Kasumi-1 (cell line): ENCODE measurements at places on chromosomes 3 and 15.

DNA sequence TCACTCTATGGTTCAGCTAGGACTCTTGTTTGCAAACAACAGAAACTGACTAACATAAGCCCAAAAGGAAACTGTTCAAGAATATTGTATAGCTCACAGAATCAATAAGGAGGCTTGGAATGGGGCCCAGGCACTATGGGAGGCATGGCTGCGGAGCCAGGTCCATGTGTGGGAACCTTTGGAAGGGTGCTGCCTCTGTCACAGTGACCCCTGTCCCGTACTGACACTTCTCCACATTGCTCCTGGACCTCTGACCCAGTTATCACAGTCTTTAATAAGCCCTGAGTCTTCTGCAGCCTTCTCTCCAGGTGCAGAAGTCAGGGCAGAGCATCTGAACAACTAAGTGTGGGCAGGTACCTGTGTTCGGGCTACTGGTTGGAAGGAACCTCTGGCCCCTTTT lies 121.8 kb downstream of the ITPR1 start:
- DNase-seq = no peak

GRCh38 chr3:59438492-59438891 lies 388.7 kb upstream of the CFAP20DC start:
- no peak for DNase-seq

- peak; percentile 3 for DNase-seq
Measured at GRCh38 chr3:154795582-154795981, 284.5 kb upstream of the MME start.

DNA sequence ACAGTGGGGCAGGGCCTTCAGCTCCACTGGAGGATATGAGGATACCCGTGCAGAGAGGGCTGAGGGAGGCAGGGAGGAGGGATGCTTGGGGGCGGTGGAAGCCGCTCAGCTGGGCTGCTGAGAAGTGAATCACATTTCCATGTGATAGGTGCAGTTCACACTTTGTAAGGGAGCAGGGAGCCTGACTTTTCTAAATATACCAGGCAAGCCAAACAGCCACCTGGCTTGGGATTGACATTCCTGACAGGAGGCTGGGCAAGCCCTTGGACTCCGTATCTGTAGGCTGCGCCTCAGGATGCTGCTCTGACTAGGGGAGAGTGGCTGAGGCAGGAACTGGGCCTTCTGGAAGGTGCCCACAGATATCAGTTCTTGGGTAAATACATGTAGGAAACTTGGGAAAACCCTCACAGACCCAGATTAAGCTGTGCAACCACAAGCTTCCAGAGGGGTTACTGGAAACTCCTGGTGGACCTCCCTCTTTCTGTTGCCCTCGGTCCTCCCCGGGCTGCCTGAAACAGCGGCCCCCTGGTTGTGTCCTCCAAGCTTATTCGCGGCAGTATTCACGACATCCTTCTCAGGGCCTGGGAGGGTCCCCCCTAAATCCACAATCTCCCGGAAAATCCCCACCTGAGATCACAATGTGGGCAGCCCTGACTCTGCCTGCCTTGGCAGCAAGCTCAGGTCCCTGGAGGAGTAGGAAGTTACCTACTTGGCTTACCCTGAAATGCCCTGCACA lies 33.0 kb upstream of the ADCY5 start:
- DNase-seq = no peak

DNA sequence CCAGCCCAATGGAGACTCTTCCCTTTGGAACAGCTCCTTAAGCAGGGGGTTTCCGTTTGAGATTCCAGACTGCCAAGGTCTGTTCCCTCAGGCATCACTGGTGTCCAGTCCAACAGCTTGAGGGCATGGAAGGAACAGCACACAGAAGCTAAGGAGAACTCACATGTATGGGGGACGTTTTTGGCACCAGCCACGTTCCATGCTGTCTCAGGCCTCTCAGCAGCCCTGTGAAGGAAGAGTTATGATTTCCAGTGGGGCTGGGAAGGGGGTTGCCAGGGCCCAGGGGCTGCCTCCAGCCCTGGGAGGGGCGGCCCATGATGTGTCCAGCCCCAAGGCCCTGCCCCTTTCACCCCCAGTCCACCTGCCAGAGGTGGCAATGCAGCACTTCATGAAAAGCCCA lies 7.5 kb upstream of the RHO start:
- no peak for DNase-seq

DNA sequence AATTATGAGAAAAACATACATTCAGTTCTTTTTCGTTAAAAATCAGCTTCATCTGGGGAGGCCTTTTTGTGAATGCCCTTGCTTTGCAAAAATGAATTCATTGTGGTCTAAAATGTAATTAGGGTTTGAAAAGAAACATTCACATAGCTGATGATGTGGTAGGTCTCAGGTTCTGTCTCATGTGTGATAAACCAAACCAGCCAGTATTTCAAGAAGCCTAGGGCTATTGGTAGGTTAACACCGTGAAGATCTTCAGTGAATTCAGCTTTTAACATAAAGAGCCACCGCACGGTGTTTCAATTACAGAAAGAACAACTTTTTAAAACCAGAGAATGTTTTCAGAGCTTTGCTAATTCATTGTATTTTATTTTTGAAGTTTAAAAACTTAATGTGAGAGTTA lies 41.9 kb downstream of the CTNNB1 start:
- DNase-seq = no peak

- no peak for DNase-seq
Measured at GRCh38 chr15:91318516-91318915, 218.5 kb downstream of the SV2B start.

- DNase-seq = no peak
Measured at GRCh38 chr3:121436074-121436473, 109.7 kb downstream of the POLQ start.

DNA sequence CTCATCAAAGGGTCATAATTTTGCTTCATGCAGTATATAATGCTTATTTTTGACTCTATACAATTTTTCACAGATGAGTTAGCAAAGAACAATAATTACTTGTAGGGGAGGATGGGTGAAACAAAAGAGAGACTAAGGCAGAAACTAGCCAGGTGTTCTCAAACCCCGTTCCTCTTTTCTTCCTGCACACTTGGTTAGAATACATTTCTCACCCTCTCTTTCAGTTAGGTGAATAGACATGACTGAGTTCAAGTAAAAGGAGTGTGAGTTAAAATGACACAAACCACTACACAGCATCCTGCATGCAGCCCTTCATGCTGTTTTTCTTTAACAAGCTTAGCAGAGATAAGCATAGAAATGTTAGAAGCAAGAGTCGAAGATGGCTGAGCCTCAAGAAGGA lies 922.2 kb downstream of the TBL1XR1 start:
- DNase-seq = no peak

DNA sequence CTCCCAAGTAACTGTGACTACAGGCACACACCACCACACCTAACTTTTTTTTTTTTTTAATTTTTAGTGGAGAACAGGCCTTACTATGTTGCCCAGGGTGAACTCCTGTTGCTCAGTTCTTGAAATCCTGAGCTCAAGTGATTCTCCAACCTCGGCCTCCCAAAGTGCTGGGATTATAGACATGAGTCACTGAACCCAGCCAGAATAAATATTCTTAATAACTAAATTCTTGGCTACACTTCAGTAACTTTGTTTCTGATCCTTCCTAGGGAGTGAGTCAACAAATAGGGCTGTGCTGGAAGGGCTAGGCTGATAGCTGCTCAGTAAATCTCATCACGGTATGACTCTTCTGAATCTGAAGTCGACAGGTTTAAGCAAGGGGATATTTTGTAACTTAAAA lies 56.6 kb downstream of the P3H2 start:
- DNase-seq = no peak

DNA sequence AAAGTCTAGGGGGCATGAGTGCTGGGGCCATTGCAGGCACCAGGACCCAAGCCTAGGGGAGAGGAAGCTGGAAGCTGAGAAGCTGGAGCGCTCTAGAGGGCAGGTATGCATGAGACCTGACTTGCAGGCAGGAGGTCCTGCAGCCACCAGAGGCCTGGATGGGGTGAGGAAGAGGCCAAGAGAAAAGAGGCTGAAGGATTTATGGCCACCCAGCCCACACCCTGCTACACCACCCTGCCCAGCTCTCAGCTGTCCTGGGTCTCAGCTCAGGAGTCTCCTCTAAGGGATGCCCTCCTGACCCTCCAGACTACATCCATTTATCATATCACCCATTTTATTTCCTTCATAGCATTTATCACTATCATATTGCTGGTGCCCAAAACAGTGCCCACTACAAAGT lies 36.5 kb downstream of the RPN1 start:
- no peak for DNase-seq

DNA sequence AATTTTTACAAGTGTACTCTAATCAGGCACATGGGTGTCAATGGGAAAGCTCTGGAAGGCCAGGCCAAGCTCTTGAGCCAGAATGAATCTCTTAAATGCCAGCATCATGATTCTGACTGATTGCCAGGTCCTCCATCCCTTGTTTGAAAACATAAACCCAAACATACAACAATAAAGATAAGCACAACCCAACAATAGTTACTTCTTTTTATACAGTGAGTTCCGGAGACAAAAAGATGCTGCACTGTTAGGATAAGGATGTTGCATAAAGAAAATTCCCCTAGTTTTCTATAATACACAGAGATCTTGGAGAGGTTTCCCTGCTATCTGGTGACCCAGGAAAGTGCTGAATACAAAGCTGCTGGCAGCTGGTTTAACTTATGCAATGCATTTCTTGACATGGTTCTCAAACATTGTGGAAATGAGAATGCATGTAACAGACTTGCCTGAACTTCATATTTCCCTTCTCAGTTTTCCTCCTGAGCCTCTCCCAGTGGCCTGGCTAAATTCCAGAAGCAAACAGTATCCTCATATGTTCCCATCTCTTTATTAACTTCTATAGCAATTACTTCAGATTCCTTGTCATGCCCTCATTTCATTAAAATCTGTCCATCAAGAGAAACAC lies 180.1 kb upstream of the PRICKLE2 start:
- DNase-seq = no peak

- DNase-seq = peak; percentile 37
Measured at GRCh38 chr3:127652246-127652995, 20.3 kb upstream of the ABTB1 start.

GRCh38 chr3:77601823-77602415 lies 562.0 kb downstream of the ROBO2 start:
- no peak for DNase-seq

- DNase-seq = no peak
Measured at GRCh38 chr3:198019115-198019514, 59.1 kb downstream of the LMLN start.

DNA sequence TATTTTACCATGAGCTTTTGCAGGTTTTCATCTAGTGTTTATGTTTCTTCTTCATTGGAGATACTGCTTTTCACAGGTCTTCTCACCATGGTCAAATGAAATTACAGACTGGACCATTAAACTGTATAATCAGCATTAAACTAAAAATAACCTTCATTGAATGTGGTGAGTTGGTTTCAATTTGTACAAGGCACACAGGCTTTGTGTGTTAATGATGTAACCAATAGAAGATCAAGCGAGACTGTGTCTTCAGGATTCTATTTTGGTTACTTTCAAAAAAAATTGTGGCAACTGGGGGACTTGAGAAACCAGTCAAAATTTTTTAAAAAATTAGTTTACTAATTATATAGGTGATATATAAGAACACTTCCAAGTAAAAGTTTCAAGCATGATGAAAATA lies 54.3 kb upstream of the GCSAM start:
- no peak for DNase-seq

GRCh38 chr15:60370869-60371136 lies 27.0 kb downstream of the ANXA2 start:
- DNase-seq = no peak

DNA sequence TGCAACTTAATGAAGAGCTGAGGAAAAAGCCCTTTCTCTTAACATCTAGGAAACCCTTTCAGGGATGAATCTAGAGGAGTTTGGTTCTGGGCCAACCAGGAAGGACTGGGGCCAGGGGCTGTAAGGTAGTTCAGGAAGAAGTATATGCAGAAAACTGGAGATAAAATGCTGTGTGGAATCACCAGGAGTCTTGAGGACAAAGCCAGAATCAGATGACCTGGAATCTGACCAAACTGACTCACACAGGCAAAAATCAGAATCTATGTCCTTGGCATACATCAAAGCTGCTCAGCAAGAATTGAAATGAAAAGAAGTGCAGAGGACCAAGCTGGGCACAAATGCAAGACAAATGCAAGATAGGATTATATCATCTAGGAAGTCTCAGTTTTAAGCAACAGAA lies 59.4 kb upstream of the ATP2C1 start:
- DNase-seq = no peak

- DNase-seq = no peak
Measured at GRCh38 chr3:66270288-66270687, 49.5 kb downstream of the SLC25A26 start.

- no peak for DNase-seq
Measured at GRCh38 chr3:174810254-174810653, 48.9 kb upstream of the NAALADL2 start.

GRCh38 chr3:94524102-94524919 lies 461.4 kb downstream of the NSUN3 start:
- DNase-seq = no peak

- DNase-seq = no peak
Measured at GRCh38 chr3:45756055-45756454, 40.3 kb downstream of the SLC6A20 start.

- no peak for DNase-seq
Measured at GRCh38 chr3:186708983-186709679, 8.0 kb upstream of the KNG1 start.

GRCh38 chr15:57102858-57103257 lies 184.4 kb downstream of the TCF12 start:
- no peak for DNase-seq

GRCh38 chr3:138188013-138188730 lies 1.1 kb downstream of the ARMC8 start:
- peak; percentile 35 for DNase-seq

DNA sequence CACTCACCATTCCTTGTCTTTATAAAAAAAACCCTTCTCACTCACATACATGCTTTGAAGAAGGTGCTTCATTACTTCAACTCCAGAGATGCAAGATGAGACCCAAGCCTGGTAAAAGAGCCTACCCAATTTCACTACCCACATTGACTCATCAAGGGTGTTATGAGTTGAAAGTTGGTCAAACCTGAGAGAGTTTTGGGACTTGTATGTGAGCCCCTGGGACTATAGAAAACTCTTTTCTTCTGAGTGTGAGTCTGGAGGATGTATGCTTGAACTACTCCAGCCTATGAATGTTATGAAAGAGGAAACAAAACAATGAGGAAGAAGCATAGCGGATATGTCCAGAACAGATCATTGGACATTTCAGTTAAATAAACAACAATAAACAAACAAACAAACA lies 106.5 kb upstream of the SATB1 start:
- no peak for DNase-seq

DNA sequence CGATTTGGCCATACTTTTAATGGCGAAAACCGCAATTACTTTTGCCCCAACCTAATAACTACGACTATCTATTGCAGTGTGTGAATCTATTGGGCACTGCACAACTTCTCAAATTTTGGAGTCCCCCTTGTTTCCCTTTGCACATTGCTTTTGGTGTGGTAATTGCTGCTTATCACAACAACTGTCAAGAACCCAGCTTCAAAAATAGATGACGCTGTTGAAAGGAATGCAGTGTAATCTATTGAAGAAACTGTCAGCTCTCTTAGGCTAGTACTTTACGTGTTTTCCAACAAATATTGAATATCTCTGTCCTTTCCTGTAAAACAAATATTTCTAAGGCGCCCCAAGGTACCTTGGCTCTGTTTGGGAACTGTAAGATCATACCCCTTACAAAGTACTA lies 222.8 kb upstream of the UBE2E2 start:
- DNase-seq = no peak
